ENCODE measurements at places on chromosomes 2 and 18.

DNA sequence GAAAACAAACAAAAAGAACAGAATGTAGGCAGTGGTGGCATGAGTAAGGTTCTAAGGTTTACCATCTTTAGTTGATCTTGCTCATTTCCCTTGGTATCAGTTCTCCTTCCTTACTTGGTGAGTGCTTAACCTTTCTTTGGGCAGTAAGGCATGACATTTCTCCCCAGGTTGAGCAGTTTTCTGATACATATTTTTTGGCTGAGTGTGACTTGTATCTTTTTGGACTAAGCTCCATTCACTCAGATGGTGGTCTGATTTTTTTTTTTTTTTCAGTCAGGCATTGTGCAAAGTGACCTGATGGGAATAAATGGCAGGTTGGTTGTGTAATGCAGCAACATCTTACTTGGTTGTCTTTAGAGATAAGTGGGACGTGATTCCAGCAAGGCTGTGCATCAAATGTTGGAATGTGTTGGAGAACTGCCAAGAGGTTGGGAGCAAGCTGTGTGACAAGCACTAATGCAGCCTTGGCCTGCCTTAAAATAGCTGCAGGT lies 15.1 kb downstream of the SPTBN1 start:
- peak; percentile 81 for DNase-seq

- DNase-seq, result no peak
Observed at GRCh38 chr2:197877038-197877437, 72.6 kb downstream of the PLCL1 start.

DNA sequence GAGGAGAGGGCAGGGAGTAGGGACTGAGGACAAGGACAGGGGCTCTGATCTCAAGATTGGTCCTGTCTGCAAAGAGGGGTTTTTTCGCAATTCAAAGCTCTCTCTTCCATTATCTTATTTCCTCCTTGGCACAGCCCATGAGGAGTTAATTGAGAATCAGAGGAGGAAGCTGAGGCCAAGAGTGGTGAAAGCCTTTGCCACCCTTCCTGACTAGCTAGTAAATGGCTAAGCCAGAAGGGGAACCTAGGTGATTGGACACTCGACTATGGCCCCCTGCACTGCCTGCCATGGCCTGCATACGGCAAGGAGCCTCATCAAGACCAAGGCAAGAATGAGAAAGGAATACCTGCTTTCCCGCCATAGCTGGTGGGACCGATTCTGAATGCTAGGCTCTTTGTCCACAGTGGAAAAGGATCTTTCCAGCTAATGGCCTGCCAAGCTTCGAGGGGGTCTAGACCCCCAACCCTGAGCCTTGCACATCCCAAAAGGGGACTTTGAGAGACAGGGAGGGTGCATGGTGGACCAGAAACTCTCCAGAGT lies 237.9 kb downstream of the HAUS1 start:
- DNase-seq, result no peak

DNA sequence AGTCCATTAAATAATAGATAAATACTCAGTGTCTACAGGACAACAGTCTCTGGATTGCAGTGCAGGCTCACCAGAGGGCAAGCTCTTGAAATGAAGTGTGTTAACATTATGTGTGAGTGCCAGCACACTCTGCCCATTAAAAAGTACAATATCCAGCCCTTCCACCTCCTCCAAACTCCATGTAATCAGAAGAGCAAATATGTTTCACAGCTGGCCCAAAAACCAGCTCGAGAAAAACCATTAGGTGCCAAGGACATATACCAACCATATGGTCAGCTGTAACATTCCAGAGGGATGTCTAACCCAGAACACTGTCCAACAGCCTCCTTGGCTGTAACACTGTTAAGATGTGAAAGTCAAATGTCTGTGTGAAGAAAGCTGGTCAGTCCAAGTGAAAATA lies 112.2 kb downstream of the ZNF385B start:
- peak; percentile 17 for DNase-seq

- no peak for DNase-seq
Observed at GRCh38 chr2:57693965-57694364, 352.6 kb upstream of the VRK2 start.

GRCh38 chr2:173715441-173715840 lies 249.7 kb downstream of the SP3 start:
- no peak for DNase-seq

- peak; percentile 75 for DNase-seq
Observed at GRCh38 chr2:143451642-143452281, 322.5 kb downstream of the ARHGAP15 start.

GRCh38 chr2:48450936-48451602 lies 78.9 kb upstream of the STON1 start:
- DNase-seq, result no peak

DNA sequence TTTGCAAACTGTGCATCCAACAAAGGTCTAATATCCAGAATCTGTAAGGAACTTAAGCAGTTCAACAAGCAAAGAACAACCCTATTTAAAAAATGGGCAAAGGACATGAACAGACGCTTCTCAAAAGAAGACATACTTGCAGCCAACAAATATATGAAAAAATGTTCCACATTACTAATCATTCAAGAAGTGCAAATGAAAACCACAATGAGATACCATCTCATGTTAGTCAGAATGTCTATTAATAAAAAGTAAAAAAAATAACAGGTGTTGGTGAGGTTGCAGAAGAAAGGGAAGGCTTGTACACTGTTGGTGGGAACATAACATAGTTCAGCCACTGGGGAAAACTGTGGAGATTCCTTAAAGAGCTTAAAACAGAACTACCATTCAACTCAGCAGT lies 126.2 kb downstream of the NAT8 start:
- DNase-seq, result no peak

GRCh38 chr2:54632733-54633692 lies 90.4 kb upstream of the EML6 start:
- DNase-seq, result peak; percentile 68

- peak; percentile 53 for DNase-seq
Observed at GRCh38 chr18:33201509-33201926, 239.0 kb downstream of the CCDC178 start.

GRCh38 chr2:53819634-53820033 lies 32.8 kb downstream of the ERLEC1 start:
- no peak for DNase-seq

All from mesenchymal stem cell (in vitro differentiated cells and primary cell).